ENCODE measurements at places on chromosomes 4 and X. TPM values are rescaled to one million over a fixed set of nuclear protein-coding genes. Genes with fewer than 3 reads are reported as not detected.

- peak; percentile 20 for DNase-seq
Measured at GRCh38 chr4:153748378-153748777, 11.4 kb downstream of the RNF175 start.

- DNase-seq: peak; percentile 69
Measured at GRCh38 chrX:130916636-130917422, 13.8 kb upstream of the ENOX2 start.

Gene TCEAL7
- 1.2 TPM for total RNA-seq

DNA sequence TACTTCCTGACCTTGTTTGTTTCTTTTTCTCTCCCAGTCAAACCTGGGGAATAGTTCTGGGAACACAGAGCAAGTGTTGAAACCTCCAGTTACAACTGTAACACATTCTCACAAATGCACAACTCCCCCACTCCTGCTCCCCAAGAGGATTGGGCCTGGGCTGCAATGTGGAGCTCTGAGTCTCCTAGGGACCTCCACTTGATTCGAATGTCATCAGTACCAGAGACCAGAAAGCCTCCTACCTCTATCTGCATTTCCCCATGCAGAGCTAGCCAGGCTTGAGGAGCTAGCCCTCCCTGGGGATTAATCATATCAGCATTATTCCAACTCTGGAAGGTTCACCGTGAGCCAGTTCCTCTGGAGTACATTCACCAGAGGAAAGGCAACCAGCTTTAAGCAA is 41.7 kb upstream of the CITED1 start:
- no peak for DNase-seq

DNA sequence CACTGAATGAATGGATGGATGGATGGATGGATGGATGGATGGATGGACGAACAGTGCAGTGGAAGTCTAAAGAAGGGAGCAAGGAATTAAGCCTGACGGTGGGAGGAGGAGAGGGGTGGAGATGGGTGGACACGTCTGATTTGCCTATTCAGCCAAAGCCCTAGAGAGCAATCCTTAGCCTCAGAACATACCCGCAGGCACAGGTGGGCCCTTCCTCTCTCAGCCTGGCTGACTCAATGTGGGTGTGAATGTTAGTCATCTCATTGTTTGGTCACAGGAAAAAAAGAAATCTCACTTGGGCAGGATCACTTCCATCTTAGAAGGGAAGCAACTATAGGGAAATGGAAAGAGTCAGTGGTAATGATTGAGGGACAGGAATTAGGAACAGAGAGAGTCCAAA is 165.9 kb downstream of the PJA1 start:
- peak; percentile 67 for DNase-seq

GRCh38 chr4:152735396-152735859 is 44.1 kb downstream of the TIGD4 start:
- peak; percentile 49 for DNase-seq

DNA sequence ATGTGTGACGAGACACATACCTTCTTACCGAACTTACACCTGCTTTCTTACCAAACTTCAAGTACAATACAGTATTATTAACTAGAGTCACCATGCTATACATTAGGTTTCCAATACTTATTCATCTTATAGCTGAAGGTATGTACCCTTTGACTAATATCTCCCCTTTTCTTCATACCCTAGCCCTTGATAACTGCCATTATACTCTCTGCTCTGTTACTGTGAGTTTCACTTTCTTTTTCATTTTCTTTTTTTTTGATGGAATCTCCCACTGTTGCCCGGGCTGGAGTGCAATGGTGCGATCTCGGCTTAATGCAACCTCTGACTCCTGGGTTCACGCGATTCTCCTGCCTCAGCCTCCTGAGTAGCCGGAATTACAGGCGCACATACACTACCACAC is 3.4 kb upstream of the PNMA5 start:
- no peak for DNase-seq

GRCh38 chrX:109346491-109346890 is 135.4 kb downstream of the GUCY2F start:
- DNase-seq: no peak

DNA sequence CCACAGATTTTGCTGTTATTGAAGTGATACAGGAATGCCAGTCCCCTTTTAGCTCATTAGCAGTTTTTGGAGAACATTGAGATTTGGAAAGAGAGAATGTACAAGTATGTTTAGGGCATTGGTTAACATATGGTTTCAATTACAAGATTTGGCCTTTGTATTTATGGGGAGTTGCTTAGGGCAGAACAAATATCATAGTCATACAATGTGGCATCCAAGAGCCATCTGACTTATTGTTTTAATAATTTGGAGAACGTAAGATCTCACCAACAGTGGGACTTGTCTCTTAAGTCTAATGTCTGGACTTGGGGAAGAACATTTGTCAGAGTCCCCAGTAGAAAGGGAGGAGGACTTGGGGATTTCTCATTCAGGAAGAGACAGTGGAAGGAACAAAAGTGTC is 166.1 kb downstream of the STK32B start:
- DNase-seq: no peak

DNA sequence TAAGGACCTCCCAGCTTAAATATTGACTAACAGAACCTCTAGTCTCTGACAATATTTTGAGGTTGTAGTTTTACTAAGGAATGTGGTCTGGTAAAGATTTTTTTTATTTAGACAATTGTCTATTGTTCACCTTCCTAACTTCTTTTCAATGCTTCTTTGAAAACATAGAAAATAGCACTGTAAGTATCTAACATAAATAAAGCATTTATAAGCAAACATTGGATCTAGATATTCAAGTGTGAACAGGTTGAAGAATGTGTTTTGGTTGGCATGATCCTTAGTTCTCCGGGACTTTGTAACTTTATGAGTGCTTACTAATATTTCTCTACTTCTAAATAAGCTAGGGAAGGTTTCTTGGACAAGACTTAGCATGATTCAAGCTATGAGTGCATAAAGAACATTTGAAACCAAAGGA is 285.4 kb upstream of the ARSJ start:
- no peak for DNase-seq

Gene UBA6
- total RNA-seq: 262 TPM

GRCh38 chr4:183821076-183821853 is 83.8 kb upstream of the STOX2 start:
- no peak for DNase-seq

Gene PNMA3
- 0.09 TPM for total RNA-seq

Gene GAGE12H
- not detected for total RNA-seq

GRCh38 chr4:78578674-78579425 is 27.3 kb downstream of the ANXA3 start:
- DNase-seq: no peak

Gene PTTG2
- total RNA-seq: 0.51 TPM

DNA sequence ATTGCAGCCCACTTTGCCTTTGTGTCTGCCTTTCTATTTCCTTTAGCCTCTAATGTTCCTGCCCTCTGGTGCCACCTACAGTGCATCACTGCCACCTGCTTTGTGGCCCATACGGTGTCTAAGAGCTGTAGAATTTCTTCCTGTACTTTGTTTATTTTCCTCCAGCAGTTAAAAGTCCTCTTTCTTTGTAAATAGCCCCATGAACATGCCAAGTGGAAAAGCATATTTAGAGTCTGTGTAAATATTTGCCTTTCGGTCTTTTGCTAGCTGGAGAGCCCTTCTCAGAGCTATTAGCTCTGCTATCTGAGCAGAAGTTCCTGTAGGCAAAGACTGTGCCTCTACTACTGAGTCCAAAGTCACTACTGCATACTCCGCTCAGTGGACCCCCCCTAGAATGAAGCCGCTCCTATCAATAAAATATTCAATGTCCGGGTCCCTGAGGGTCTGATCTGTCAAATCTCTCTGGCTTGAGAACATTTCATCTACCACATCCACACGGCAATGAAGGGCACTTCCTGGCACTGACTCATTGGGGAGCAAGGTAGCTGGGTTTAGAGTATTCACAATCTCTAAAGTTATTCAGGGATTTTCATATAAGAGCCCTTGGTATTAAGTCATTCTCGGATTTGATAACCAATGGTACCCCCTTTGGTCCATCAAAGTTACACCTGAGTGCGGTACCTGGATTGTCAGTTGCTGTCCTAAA is 36.3 kb downstream of the SULT1E1 start:
- DNase-seq: peak; percentile 59

DNA sequence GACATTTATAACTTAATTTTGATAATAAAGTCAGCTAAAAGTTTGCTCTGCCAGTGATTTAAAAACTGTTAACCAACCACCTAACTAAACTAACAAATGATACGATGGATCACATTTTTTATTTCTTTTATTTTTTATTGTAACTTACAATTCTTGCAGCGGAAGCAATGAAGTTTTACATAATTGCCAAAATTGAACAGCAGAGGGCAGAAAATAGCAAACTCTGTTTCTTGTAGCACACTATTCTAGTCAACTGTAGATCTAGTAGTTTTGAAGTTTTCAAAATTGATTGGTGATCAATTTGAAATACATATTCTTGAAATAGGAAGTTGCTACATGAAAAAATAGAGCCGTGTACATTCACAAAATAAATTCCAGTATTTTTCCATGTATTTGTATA is 2.8 kb upstream of the GRIA2 start:
- DNase-seq: peak; percentile 59

- no peak for DNase-seq
Measured at GRCh38 chrX:17520016-17520615, 145.1 kb downstream of the NHS start.

DNA sequence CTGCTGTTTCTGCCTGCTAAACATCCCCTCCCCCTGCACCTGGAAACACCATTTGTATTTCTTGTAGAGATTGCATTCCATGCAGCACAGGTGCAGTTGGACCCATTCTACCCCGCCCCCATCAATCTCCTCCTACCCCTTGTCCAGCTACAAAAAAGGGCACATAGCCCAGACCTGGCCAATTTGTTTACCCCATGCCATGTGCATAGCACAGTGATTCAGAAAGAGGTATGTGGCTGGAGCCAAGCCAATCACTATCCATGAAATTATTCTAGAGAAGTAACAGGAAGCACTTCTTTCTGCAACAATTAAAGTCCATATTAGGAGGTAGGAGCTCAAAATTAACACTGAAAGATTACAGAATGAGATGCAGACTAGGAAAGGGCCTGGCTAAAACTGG is 20.2 kb upstream of the TMEM184C start:
- peak; percentile 80 for DNase-seq

GRCh38 chr4:7052923-7053715 is 9.9 kb downstream of the TADA2B start:
- peak; percentile 41 for DNase-seq

Gene DCAF4L1
- 0.17 TPM for total RNA-seq

Gene ZXDA
- 17.1 TPM for total RNA-seq

GRCh38 chrX:103498786-103499185 is 20.5 kb downstream of the RAB40A start:
- DNase-seq: peak; percentile 7

DNA sequence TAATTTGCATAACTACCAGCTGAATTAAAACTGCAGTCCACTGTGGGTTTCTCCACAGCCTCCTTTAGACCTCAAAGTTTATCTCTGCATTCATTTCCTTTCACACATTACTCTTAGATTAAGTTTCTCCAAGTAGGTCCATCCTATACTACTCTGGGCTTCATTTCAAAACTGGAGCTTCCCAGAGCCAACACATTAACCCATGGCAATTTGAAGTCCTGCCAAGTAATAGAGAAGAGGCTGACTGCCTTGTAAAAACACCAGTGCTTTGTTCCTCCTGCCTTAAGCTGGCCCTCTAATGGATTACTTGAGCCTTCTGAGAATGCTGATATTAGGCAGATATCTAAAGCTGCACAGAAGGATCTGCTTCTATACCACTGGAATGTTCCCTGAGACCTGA is 997.2 kb upstream of the SLIT2 start:
- DNase-seq: no peak

Data from dermis blood vessel endothelial cell (primary cell).